ENCODE measurements at places on chromosomes 6 and 20.

- DNase-seq, result no peak
These were observed 141.6 kb upstream of the DTNBP1 start for GRCh38 chr6:15804164-15805154.

DNA sequence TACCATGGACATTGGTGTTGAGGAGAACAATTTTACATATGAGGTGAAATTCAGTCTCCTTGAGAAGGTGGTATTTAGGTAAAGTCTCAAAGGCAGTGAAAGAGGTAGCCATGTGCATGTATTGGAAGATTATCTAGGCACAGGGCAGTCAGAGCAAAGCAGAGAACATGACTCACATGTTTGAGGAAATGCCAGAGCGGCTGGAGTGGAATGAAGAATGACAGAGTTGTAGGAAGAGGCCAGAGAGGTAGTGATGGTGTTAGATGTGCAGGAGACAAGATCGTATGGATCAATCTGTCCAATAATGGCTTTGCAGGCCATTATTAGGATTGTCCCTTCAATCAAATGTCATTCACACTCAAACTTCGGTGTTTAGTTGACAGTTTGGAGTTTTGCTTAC, 449.4 kb upstream of the PTCHD4 start:
- DNase-seq, result no peak

GRCh38 chr6:110875548-110876169, 1.1 kb downstream of the AMD1 start:
- DNase-seq, result no peak

GRCh38 chr20:10581823-10582222, 92.0 kb downstream of the JAG1 start:
- DNase-seq, result no peak

DNA sequence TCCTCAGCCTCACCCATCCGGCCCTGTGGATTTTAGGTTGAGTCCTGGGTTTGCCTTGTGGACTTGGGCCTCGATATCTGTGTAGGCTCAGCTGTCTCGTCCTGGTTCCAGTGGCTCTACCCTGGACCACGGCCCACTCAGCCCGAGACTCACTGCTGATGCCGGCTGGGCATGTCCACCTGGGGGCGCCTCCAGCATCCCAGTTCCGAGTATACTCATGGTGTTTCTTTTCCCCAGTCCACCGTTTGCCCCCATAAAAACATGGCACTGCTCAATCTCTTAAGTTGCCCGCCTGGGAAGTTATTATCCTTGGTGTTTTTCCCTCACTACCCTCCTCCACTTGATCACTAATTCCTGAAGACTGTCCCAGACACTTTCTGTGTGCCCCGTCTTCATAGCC, 99.1 kb downstream of the ARID1B start:
- DNase-seq, result no peak

- no peak for DNase-seq
These were observed 67.9 kb upstream of the STX16 start for GRCh38 chr20:58583176-58583575.

- DNase-seq, result no peak
These were observed 11.7 kb upstream of the STX7 start for GRCh38 chr6:132524646-132525045.

- DNase-seq, result no peak
These were observed 1.1 kb upstream of the MMP24OS start for GRCh38 chr20:35279040-35279439.

GRCh38 chr20:54137115-54137514, 36.7 kb downstream of the CYP24A1 start:
- DNase-seq, result no peak

- DNase-seq, result no peak
These were observed 8.9 kb downstream of the TREM1 start for GRCh38 chr6:41277605-41278004.

DNA sequence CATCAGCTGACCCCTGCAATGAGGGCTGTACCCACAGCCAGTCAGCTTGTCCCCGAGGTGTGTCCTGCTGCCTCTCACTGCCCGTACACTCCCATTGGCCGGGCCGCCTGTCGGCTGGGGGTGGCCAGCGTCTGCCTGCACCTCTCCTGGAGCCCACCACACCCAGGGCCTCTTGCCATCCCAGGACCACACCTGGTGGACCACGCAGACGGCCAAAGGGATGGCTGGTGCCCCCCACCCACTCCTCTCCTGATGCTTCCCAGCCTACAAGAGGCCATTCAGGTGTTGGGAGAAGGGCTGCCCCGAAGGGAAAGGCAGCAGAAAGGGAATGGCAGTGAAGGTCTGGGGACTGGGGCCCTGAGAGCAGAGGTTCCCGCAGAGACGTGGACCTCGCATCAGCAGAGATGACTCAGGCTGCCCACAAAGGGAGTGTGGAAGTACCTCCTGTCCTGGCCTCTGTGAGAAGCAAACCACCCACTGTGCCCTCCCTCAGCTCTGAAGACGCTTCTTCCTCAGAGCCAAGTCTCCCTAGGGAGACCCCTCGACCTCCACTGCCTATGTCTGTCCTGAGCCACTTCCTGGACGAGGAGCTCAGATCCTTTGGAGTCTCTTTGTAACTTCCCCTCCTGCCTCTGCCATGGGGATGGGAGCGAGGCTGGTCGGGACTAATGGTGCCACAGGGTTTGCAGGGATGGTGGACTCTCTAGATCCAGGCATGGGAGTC, 60.9 kb downstream of the PYGB start:
- DNase-seq, result no peak

DNA sequence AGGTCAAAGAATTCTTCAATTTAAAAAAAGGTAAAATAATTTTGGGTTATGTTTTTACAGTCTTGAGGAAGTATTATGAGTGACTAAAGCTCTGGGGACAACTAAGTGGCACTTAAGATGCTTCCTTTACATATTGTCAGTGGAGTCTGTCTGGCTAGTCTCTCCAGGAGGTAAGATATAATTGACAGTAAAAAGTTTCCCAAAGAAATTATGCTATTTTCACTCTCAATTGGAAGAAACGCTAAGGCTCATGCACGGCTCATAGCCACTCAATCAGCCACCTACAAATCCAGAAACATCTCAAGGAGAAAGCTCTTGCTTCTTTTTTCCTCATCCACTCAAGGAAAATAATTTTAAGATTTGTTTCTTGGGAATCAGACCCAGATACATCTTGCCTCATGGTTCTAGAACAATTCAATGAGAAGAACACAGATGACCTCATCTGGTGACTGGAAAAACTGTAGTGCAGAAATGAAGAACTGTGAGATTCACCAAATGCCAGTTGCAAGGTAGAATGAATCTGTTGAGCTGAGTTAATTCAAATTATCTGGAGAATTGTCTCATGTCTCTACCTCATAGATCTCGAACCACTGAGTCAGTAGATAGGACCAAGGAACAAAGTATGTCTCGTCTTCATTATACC, 252.9 kb downstream of the TPBG start:
- no peak for DNase-seq

DNA sequence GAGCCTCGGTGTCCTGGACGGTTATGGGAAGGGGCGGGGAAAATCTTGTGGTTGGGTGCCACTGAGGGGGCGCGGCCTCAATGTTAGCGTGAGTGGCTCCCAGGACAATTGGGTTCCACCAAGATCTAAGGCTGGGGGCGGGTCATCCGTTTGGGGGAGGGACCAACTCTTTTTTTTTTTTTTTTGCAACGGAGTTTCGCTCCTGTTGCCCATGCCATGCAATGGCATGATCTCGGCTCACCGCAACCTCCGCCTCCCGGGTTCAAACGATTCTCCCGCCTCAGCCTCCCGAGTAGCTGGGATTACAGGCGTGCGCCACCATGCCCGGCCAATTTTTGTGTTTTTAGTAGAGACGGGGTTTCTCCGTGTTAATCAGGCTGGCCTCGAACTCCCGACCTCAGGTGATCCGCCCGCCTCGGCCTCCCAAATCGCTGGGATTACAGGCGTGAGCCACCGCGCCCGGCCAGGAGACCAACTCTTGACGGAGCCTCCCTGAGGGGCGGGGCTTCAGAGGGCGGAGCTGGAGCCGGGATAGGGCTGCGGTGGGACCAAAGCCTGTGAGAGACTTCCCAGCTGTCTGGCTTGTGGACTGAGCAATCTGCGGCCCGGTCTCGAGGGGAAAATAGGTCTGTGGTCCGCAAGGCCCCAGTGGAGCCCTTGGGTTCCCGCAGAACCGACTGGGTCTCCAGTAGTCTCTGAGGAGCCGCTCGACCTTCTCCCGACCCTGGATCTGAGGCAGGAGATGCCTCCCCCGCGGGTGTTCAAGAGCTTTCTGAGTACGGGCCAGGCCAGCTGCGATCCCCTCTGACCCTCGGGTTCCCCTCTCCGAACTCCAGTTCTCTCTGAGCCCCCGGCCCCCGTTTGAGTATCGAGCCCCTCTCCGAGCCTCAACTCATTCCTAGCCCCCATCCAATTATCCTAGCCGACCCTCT, 1.1 kb downstream of the SPAG4 start:
- DNase-seq, result no peak

DNA sequence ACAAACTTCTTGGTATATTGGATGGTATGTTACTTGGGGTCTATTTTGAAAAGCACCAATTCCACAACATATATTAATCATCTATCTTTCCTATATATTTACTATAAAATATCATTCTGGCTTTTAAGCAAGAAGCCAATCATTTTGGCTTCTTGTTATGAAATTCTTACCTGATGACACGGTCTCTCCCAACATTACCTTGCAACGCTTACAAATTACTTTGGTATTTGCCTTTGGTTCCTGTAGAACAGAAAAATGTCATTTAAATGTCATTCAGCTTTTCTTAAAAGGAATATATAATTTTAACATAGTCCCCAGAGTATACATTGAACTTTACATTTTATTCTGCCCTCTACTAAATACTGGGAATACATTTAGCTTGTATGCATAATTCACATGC, 27.4 kb downstream of the UBE3D start:
- DNase-seq, result no peak

- no peak for DNase-seq
These were observed 18.6 kb downstream of the CMTR1 start for GRCh38 chr6:37451441-37452193.

DNA sequence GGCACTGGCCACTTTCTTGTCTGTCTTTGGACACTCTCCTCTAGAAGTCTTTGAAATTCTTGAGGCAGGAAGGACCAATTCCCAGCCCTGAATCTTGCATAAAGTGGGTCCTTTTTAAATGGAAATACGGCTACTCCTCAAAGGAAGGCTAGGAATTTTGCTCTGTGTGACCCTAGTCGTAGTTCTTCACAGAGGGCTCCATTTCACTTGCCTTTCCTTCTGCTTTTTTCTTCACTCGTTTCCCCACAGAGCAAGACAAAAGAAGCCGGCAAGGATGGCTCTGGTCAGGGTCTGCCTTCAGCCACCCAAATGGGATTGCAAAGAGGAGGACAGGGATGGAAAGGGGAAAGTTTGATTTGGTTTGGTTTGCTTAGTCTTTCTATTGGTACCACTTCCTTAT, 25.8 kb downstream of the HLA-E start:
- DNase-seq, result no peak

- DNase-seq, result no peak
These were observed 261.2 kb upstream of the MARCKS start for GRCh38 chr6:113595911-113596376.

DNA sequence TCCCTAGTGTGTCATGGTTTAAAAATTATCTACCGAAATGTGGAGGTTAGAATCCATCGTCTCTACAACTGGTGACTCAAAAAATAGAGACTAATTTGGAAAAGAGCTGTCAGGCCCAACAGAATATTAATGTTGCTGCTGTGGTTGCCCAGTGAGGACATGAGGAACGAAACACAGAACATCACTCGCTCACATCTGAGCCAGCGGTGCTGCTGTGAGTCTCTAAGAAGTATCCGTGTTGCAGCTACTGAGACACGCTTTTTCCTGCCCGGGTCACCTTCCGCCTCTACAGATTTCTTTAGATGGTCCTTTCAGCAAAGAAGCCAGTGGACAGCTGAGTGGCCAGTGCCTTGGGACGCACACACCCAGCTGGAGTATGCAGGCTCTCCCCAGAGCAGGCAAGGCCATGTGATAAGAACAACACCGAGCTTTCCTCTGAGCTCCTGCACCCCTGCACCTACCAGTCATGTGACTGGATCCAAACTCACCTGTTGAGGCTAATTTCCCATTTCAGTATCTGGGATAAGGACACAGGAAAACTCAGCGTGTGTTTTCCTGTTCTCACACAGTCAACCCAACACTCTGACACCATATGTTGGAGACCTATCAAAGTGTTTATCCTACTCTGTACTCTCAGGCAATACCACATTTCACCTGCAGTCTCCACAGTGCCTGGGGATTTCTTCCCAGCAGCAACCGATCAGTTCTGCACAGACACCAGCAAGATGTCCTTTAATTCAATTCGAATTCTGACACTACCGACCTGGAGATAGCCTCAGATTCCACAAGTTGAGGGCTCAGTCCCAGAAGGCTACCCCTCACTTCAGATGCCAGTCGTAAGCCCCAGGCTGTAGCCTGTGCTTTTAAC, 119.0 kb upstream of the RPS6KA2 start:
- no peak for DNase-seq

DNA sequence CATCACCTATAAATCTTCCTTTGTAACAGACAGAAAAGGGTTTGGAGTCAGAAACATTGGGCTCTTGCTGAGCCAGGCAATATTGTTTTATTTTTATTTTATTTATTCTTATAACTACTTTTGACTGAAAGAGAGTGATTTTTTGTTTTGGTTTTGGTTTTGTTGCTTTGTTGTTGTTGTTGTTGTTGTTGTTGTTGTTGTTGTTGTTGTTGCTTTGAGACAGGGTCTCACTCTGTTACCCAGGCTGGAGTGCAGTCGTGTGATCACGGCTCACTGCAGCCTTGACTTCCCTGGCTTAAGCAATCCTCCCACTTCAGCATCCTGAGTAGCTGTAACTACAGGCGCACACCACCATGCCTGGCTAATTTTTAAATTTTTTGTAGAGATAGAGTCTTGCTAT, 15.0 kb upstream of the SLC13A3 start:
- DNase-seq, result no peak

DNA sequence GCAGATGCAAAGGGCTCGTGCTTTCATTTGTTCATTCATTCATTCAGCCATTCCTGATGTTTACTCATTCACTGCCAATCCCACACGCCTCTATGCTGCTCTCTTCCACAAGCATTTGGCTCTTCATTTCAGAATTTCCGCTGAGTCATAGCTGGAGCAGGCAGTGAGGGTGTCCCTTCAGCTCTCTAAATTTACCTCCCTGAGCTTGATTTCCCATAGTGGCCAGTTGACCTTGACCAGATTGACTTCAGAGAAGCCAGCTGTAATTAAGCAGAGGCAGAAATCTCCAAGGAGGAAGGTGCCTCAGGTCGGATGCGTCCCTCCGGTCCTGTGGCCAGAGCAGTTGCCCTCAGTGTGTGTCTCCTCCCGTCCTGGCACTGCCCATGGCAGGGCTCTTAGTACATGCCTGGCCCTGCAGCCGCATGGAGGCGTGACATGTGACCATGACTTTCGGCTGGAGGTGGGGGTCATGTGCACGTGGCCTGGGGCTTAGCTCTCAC, 267.2 kb upstream of the ECI2 start:
- DNase-seq, result no peak

GRCh38 chr20:15345287-15345686, 1007.9 kb upstream of the FLRT3 start:
- no peak for DNase-seq
